ENCODE measurements at places on chromosomes 2 and 18.

DNA sequence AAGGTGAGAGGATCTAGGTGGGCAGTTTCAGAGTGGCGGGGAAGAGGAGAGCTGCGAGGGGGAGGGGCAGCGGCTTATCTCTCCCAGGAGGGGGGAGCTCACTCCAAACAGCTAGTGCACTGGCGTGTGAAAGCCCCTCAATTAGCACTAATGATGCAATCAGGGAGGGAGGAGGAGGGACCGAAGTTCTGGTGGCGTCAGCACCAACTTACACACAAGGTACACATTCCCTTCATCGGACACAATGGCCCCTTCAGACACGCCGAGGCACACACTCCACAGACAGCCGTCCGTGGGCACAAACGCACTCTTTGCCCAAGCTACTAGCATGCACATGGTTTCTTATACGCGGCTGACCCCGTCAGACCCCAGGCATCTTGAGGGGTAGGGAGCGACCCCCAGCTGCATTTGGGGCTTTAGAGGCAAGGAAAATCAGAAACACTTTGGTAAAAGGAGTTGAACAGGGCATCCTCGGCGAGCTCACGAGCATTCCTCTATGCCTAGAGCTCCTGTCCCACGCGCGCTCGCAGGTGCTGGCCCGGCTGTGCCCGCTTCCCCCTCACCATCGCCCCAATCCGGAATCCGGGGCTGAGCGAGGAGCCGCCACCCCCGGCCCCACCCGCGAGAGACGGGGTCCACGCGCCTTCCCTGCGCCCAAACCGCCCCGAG is 868 bp upstream of the PKDCC start:
- DNase-seq = no peak

DNA sequence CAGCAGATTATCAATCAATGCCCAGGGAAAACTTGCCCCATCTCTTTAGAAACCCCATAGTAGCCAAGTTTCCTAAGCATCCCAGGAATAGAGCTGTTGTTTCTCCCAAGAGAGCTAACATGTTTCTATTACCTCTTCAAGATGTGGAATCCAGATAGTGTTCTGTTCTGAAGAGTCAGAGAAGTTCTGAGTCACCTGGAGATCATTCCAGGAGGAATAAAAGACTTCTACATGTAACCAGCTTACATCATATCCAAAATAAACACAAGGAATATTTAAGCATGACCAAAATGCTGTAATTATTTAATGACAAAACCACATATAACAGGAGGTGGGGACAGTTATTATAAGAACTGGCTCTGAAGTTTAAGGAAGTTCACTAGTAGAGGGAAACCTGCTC is 51.0 kb upstream of the GORASP2 start:
- no peak for DNase-seq

DNA sequence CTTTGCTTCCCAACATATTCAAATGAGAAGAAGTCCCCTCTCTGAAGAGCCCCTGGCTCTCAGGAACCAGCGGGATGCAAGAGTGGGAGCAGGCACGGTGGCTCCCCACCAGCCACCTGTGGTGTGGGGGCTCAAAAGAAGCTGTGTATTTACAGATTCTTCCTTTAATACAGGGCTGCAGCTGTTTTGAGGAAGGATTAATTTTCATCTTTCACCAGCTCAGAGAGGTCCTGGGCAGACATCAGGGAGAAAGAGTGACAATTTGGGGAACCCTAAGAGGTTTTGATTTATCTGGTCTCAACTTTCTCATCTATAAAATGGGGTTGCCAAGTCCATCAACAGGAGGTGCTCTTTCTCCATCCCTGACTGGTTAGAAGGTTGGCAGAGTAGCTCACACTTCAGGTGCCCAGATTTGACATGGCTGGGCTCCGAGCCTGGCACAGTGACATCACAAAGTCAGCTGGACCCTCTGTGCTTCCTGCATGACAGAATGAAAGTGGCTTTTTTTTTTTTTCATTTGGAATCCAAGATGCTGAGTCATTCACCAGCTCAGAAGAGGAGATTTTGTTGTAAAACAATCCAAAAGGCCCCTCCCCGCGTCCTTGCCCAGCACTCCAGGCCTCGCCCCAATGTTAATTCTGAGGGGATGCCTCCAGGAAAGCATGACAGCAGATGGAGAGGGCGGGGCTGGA is 15.5 kb upstream of the SIX2 start:
- DNase-seq = peak; percentile 47

GRCh38 chr2:178860551-178860950 is 53.3 kb upstream of the TTN start:
- DNase-seq = no peak

DNA sequence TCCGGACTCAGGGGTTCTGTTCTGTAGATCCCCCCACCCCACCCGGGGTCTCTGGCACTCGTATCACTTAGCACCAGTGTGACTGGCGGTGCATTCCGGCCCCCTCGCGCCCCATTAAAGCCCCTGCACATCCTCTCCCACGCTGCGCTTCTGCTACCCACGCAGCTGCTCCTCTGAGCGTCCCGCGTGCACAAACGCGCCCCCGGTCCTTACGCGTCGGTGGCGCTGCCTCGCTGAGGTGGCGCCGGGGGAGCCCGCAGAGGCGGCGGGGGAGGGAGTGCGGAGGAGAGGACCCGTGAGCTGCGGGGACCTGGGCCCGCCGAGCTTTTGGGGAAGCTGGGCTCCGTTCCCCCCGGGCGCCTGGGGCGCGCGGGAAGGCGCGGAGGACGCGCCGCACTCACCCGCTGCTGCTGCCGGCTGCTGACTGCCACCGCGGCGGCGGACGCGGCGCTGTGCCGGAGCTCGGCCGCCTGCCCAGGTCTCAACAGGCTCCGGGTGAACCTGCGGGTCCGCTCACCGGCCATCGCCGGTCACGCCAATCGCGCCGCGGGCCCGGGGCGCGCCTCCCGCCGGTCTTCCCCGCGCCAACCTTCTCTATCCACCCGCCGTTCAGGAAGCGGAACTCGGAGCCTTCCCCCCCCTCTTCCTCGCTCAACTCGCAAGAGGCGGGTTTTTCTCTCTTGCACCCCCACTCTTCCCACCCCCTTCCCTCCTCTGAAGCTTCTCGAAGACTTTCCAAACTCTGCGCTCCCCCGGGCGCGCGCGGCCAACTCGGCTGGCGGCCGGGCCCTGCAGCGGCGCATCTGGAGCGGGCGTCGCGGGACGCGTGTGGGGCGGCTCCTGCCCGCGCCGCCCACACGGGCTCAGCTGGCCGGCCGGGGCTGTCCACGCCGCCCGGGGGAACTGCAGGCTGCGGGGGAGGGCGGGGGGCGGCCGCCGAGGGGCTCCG is at the start of gene DOCK10:
Gene DOCK10, minus strand, starts transcription at position 618 of the 949 bp plus-strand sequence. Its CDS starts 94 bp downstream, at position 524.
- DNase-seq = no peak

DNA sequence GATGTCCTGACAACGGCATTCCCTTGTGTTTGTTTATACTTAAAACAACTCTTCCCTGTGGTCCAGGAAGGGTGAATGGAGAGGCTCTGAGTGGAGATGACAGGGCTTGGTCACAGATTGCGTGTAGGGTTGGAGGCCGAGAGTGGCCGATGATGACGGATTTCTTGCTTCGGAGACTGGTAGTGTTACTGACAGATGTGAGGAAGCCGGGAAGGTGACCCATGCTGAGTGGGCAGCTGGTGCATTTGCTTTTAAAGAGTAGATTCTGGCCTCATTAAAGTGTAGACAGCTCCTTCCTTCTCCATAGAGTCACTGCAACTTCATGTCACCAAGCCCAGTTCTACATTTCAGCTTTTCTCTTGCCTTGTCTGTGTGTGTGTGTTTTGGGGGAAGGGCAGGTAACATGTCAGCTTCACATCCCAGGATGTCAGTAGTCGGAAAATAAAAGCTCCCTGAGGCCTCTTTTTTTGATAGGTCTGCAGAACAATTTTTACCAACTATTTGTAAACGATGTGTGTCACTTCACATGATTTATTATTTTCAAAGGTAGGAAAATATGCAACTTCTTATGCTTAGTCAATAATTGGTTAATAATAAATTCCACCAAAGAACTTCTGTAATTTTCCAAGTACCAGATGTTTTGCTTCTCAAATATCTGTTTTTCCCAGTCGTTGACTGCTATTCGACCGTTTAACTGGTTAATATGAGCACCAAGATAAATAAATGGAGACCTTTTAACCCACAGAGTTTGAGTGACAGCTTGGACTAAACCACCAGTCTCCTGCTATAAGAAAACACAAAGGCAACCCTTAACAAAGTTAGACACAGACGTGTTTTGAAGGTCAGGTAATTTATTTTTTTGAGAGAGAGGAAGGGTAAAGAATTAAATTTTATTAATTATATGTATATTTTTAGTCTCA is 436.9 kb downstream of the SLC4A3 start:
- no peak for DNase-seq

GRCh38 chr2:112163541-112163981 is 25.4 kb downstream of the FBLN7 start:
- no peak for DNase-seq
